ACHN (cell line): ENCODE measurements at places on chromosomes 13 and 19.

DNA sequence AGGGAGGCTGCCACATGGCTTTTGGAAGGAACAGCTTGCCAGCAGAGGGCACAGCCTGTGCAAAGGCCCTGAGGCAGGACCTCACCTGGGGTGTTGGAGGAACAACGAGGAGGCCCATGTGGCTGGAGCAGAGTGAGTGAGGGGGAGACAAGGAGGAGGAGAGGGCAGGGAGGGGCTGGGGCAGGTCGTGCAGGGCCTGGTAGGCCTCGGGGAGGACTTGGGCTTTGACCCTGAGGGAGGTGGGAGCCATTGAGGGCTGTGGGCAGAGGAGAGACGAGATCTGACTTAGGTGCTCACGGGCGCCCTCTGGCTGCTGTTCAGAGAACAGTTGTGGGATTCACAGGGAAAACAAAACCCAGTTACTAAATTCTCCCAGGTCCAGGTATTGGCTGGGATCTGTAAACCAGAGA is 25.2 kb downstream of the ZNRF4 start:
- peak; percentile 26 for DNase-seq

- DNase-seq: no peak
These were observed 287.9 kb downstream of the DCLK1 start for GRCh38 chr13:35843272-35843671.

DNA sequence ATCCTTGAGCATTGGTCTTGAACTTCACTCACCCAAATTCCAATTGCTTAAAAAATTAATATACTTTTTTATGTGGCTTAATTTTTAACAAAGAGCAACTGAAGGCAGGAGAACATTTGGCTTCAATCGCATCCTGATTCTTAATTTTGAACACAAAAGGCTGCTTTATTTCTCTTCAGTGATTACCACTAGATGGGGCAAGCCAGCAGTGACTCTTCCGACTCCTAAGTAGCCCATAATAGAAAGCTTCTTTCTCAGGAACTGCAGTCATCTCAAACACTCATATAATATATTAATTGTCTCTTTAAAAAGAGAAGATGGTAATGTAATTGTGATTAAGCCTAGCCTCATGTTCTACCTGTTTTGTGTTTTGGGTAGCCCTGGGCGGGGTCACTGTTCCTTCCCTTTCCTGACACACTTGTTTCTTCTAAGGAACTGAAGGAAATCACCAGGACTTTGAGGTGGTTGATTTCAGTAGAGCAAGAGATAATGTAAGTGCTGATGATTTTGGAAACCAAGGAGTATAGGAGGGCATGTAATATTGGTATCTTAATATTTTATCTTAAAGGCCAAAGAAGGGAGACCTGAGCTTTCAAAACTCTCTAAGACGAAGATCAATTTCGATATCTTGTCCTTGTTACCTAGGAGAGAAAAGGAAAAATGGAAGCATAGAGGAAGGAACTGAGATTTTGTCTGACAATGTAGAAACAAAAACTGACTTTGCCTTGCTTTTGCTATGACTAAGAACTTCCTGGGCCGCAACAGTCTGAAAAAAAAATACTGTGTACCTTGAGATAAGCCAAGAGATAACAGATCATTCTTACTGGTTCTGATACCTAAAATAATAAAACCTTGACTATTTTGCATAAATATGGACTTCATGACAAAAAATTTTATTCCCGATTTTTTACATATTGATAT is 73.1 kb downstream of the TNFSF13B start:
- DNase-seq: peak; percentile 33

DNA sequence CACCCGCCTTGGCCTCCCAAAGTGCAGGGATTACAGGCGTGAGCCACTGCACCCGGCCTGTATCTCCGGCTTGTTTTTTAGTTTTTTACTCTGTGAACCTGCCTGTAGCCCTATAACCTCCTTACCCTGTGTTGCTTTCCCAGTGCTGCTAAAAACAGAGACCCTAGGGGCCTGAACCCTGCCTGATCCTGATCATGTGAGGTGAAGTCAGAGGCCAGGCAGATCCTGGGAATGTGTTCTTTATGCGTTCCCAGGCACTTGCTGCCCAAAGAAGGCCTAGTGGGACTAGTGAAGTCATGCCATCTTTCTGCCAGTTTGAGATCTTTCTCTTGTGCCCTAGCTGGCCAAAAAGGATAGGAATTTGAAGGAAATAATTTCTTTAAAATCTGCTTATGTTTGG is 4.6 kb downstream of the UBA2 start:
- no peak for DNase-seq

GRCh38 chr13:22061371-22061805 is 390.5 kb downstream of the FGF9 start:
- no peak for DNase-seq

DNA sequence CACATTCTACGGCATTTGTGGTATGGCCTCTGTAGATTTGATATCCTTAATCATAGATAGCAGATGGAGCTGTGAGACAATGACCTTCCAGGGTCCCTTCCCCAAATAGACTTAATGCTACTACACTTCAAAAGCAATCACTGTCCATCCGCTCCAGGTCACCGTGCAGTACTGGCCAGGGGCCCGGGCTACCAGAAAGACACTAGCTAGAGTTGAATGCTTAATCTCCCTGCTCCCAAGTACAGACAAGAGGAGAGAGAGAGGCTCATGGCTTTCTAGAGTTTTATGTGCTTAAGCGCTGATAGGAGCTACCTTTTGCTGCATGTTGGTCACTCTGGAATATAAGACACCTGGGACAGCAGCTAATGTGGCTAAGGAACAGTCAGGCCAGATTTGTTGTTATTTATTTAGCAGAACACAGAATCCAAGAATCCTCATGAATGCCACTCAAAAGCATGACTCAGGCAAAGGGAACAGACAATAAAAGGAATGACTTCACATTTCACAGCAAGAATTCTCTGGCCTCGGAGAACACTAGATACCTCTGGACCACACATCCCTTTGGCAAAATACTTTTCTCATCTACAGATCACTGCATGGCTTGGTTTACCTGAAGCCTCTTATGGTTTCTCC is 165.0 kb downstream of the LACC1 start:
- no peak for DNase-seq

GRCh38 chr19:31671411-31672035 is 322.3 kb upstream of the TSHZ3 start:
- DNase-seq: no peak

DNA sequence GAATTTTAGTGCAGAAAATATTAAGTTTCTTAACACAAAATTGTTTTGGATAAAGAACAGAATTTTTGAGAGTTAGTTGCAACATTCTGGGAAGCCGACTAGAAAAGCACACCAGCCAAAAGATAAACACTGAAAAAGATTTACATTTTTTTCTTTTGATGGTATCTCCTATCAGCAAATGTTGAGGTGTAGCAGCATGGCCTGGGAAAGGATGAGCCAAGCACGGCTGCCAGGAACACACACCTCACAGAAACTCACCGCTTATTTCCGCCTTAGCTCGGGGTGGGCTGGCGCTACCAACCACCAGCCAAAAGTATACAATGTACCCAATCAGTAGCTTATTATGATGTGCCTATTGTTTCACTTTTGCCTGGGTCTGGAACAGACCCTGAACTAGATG is 134.7 kb downstream of the MIPEP start:
- DNase-seq: no peak

GRCh38 chr19:40387155-40387554 is 2.8 kb downstream of the HIPK4 start:
- no peak for DNase-seq

DNA sequence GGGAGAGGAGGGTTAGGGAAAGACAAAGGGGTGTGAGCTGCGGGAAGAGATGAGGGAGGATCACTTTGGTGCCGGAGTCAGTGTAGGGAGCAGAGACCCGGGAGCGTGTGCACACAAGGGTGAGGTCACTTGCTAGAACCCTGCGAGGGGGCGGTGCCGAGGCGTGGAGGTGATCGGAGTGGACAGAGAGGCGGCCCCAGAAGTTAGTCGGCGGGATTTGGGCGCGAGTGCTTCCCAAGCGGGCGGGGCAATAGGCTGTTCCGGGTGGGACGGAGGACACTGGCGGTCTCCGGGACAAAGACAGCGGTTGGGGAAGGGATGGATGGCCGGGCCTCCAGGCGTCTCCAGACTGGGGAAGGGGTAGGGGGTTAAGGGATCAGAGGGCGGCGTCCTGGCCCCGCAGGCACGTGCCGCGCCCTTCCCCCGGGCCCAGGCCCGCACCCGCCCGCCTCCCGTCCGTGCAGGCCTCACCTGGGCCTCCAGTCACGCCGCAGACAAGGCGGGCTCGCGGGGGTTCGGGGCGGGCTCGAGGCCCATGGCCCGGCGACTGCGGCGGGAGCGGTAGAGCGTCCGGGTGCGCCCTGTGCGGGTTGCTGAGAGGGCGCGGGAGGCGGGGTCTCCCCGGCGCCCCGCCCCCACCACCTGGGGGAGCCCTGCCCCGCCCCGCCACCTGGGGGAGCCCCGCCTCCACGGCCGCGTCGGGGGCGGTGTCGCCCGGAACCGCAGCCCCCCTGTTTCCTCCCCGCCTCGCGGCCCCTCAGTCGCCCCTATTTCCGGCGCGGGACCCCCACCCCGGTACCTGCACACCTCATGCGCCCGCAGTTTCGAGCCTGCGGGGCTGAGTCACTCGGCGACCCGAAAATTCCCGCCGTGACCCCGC is at the start of gene LPAR2:
Gene LPAR2, minus strand, starts transcription at position 600 of the 880 bp plus-strand sequence. CDS start 945 bp downstream, outside the sequence.
- DNase-seq: peak; percentile 32

DNA sequence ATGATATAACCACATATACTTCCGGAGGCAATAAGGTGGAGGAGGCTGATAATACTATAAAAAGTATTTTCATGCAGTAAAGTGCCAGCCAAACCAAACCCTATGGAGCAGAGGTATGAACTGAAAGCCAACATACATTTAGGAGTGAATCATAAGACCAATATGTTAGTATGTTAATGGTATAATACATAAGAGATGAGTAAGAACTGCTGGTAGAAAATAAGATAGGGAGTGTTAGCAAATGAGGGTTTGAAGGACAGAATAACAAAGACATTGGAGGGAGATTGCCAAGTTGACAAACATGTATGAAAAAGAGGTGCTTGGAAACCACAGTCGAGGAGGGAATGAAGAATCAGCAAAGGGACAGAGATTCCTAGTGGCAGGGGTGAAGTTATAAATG is 10.8 kb downstream of the ENOX1 start:
- DNase-seq: no peak

DNA sequence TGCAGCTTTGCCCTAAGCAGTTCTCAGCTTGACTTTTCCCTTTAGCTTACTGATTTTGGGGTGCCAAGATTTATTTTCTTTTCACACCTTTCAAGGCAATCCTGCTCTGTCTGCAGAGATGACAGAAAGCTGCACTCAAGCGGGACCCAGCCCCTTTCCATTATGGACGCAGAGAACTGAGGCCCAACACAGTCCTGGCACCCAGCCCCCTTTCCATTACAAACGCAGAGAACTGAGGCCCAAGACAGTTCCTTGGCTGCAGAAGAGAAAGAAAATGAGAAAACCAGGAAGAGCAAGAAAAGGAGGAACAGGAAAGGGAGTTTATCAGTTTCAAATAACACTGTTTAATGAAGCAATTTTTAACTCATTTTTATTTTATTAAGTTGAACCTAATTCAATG is 36.8 kb upstream of the ATP11A start:
- no peak for DNase-seq
